ENCODE measurements at places on chromosomes 1 and 21. TPM values are rescaled to one million over a fixed set of nuclear protein-coding genes. Genes with fewer than 3 reads are reported as not detected.
A peak's percentile ranks its signal among the peaks of the same experiment; 100 is the strongest.

- DNase-seq, result no peak
Observed at GRCh38 chr1:172414331-172414730, 6.2 kb upstream of the C1orf105 start.

- DNase-seq, result no peak
Observed at GRCh38 chr1:205976708-205977401, 26.3 kb downstream of the RAB7B start.

- no peak for DNase-seq
Observed at GRCh38 chr1:235607284-235607683, 42.3 kb downstream of the GNG4 start.

DNA sequence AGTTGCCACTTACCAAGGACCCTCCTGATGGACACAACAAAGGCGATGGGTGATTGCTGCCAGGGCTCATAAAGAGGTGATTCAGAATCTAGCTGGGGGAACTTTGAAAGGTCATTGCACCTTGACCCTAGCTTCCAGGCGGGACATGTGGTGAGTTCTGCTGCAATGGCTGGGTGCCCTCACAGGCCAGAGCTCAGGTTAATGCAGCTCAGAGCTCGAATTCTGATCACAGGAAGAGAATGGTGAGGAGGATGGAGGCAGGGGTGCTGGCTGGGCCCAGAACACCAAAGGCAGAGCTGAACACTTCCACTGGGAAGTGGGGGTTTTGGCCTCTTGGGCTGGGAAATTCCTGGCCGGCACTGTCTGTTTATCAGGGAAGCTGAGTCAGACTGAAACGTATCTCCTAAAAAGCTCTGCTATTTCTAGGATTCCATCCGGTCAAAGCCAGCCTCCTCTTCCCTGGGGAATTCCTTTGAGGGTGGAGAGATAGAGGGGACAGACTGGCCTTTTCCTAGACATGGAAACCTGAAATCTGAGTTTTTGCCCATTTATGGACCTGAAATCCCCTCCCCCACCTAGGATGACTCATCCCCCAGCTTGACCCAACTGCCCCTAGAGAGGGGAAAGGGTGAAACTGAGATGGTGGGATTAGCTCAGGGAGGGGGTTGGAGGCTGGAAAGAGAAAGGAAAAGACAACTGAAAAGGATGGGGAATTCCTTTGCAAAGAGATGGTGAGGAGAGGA is 27.2 kb downstream of the NUAK2 start:
- no peak for DNase-seq

The CGN gene
- total RNA-seq, result 5.5 TPM

- no peak for DNase-seq
Observed at GRCh38 chr1:209770636-209771415, 13.5 kb downstream of the C1orf74 start.

The INKA2 gene
- 12.2 TPM for total RNA-seq

- DNase-seq, result no peak
Observed at GRCh38 chr21:22174746-22175145, 1176.5 kb downstream of the NCAM2 start.

DNA sequence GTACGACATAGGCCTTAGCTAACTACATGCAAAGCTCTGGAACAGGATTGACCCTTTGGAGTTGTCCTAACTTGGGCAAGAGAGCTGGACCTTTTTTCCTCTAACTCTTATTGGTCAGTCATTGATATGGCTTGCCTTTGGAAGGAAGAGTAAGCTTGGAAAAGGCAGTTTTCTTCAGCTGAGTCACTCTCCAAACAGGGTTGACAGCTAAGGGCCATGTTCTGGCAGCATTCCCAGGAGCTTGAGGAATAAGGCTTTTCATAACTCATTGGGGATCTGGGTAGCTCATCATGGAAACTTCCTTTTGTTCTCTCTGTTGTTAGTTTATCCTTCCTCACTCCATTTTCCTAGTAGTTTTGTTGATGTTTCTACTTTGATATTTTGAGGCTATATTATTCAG is 14.5 kb upstream of the ERRFI1 start:
- no peak for DNase-seq

DNA sequence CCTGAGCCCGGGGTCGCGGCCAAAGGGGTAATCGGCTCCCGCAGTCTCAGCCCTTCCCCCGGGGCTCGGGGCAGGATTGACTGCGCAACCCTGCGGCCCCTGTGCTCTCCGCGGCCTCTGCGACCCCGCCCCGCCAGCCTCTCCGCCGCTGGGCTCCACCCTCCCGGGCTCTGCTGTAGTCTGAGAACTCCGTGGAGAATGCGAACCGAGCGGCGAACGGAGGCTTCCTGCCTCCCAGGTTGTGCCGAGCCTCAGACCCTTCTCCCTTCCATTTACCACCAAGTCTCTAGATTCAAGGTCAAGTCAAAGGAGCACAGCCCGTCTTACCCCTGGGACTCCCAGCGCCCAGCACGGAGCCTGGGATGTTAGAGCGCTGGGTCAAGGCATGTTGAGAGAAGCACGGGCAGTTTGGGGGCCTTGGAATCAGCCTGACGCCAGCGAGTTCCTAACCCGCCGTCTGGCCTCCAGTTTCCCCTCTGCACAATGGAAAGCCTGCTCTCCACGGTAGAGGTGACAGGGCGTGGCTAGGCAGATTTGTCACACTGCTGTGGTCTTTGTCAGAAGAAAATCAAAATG is 3.0 kb downstream of the ATP2B4 start:
- peak; percentile 59 for DNase-seq

DNA sequence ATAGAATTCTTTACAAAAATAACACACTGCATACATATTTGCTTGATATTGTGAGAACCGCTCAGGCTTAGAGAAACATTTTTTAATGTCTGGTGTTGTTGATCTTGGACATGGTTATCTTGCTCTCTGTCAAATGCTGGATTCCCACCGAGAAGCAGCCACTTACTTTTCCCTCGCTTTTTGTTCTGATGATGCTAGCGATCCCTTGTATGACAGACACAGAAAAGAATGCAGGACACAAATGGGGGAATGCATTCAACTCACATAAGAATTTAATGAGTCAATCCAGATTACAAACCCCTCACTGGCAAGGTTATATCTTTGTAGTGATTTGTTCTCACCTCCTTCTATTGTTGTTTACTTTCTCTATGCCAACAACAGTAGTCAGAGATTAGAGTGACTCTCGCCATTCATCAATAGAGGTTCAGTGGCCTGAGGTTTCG is 76.8 kb upstream of the AKT3 start:
- DNase-seq, result no peak

- no peak for DNase-seq
Observed at GRCh38 chr1:232579466-232579865, 50.5 kb downstream of the SIPA1L2 start.

GRCh38 chr1:197222025-197222685 is 45.9 kb upstream of the CRB1 start:
- no peak for DNase-seq

DNA sequence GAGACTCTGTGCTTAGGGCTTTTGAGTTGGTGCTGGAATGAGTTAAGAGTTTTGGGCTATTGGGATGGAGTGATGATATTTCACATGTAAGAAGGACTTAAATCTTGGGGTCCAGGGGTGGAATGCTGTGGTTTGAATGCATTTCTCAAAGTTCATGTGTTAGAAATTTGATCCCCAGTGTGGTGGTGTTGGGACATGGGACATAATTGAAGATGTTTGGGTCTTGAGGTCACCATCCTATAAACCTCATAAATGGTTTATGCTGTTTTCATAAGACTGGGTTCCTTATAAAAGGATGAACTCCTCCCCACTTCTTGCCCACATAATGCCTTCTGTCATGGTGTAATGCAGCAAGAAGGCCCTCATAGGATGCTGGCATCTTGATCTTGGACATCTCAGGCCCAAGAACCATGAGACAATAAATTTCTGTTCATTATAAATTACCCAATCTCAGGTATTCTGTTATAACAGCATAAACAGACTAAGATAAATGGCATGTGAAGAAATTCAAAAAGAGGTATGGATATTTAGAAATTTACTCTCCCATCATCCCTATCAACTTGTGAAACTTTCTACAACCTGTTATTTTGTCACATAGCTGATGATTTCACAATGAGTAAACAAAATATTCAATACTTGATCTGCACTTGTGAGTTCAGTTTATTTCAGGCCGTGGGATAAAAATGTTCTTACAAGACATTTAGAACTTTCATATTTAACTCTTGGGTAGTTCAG is 48.0 kb upstream of the NEK7 start:
- no peak for DNase-seq

DNA sequence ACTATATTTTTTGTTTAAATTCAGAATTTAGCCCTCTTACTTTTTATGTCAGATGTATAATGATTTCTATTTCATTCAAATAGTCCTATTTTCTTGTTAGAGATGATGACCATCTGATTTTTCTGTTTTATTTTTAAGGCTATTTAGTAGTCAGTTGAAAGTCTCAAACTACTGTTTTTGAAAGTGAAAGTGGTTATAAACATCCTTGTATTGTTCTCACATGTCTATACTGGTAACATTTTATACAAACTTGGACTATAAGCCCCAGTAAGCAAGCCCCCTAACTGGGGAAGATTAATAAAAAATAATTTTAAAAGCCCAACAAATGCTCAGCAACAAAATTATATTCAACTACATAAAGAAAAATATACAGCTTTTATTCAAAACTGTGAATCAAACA is 271.3 kb upstream of the RGS18 start:
- DNase-seq, result no peak

The KRTAP13-2 gene
- not detected for total RNA-seq

DNA sequence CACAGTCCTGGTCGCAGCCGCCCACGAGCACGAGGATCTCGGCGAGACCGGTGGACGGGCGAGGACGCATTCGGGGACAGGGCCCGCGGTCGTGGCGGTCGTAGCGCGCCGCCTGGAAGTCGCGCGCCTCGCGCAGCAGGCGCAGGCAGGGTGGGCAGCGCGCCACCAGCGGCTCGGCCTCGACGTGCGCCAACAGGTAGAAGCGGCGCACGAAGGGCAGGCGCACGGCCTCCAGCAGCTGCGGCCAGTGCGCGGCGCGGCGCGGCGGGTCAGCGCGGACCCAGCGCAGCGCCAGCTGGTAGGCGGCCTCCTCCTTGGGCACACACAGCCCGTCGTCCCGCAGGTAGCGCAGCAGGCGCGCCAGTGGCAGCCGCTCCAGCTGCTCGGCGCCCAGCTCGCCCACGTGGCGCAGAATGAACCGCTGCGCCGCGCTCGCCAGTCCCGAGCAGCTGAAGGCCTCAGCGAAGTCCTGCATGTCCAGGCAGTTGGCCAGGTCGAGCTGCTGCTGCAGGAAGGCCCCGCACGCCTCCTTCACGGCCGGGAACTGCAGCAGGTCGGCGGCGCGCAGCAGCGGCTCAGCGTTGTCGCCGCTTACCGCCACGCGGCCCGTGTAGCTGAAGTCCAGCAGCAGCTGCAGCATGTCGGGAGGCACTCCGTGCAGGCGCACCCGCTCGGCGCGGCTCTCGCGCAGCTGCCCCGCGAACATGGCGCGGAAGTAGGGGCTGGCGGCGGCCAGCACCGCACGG is 573 bp downstream of the KLHL21 start:
- DNase-seq, result no peak

GRCh38 chr1:6352138-6352563 is 41.4 kb downstream of the ACOT7 start:
- DNase-seq, result no peak

DNA sequence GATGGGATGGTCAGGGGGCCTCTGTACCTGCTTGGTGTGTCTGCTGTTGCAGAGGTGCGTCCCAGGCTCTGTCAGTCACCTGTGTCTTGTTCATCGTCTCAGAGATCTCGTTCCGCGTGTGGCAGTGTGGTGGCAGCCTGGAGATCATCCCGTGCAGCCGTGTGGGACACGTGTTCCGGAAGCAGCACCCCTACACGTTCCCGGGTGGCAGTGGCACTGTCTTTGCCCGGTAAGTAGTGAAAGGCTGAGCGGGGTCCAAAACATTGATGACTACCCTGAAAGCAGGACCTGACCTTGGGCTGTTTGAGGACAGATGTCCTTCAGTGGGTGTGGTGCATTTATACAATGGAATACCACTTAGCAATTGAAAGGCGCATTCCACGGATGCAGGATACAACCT is 171.0 kb downstream of the PGBD5 start:
- no peak for DNase-seq

GRCh38 chr1:93685918-93686317 is 4.3 kb upstream of the BCAR3 start:
- no peak for DNase-seq

- DNase-seq, result no peak
Observed at GRCh38 chr1:42006836-42007235, 88.1 kb upstream of the HIVEP3 start.

The A3GALT2 gene
- total RNA-seq, result not detected

DNA sequence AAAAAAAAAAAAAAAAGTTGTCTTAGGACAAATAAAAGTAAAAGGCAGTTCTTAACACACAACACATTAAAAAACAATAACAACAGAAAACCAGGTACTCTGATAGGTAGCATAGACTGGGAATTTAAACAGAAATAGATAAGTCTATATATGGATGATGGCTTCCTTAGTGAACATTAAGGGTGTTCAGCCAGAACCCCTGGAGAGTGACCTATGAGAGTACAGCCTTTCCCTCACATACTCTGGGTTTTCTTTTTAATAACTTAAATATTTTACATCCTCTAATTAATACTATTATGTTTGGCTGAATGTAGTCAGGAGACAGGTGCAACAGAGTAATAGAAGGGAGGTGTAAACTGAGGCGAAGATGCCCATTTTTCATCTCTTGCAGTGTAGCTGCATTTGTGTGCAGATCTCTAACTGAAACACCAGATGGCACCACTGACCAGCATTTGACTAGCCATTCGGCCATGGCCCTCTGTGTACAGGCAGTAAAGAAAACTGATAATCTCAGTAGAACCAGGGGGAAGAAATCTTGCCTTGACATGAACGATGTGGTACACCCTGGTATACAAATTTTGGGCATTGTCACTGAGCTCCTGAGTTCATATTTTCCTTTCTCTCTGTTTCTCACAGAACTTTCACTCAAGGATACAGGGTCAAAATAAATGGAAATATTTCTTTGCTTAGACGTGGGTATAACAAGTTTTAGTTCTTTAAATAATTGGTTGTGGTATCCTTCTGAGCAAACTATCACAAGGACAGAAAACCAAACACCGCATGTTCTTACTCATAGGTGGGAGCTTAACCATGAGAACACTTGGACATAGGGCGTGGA is 7.6 kb downstream of the TTF2 start:
- DNase-seq, result peak; percentile 41

DNA sequence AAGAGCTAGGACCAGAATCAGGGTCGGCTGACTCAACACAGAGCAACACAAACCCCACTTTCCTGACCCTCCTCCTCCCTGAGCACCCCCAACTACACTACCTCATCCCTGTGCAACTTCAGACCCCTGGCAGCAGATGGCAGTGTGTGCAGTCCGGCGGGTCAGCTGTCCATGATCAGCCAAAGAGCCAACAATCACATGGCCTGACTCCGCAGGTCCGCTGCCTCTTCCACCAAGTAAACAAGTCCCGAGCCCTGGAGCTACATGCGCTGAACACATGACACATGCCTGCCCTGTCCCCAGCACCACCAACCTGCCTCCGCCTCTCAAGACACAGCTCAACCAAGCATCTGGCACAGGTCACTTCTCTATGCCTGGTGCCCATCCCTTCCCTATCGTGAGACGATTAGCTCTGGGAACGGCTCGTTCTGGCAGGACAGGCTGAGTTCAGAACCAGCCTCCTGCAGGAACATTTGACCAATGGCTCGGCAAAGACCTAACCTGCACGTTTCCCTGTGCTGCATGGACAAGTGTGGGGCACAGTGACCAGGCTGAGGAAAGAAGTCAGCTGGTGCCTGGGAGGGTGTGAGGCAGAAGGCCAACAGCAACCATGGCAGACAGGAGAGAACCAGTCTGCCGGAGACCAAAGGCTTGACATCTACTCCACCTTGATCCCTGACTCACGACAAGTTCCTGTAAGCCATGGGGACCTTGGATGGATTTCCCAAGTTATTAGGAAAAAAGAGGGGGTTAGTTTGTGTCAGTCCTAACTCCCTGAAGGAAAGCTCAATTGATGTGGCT is 60.3 kb downstream of the CD46 start:
- DNase-seq, result no peak

- DNase-seq, result no peak
Observed at GRCh38 chr1:221605569-221605968, 136.3 kb downstream of the DUSP10 start.

Measured in OCI-LY7 (cell line).